ENCODE measurements at places on chromosomes 4 and X.

GRCh38 chrX:21691512-21692018 is 33.4 kb upstream of the KLHL34 start:
- DNase-seq = no peak

GRCh38 chr4:21765810-21766407 is 182.7 kb downstream of the KCNIP4 start:
- no peak for DNase-seq

DNA sequence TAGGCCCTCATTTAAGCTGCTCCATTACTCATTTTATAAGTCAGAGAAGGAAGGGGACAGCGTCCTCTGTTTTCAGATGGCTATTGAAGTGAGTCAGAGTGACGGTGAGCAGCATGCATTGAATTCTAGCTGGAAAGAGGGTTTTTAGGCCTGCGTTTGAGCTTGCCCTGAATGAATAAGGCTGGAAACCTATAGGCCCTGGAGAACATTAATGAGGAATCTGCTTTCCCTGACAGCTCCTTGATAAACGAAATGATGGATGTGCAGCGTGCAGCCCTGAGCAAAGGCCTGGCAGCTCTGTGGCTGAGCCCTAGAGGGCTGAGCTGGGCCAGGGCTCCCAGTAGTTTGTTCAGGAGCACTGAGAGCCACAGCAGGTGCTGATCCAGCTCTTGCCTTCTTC is 33.4 kb downstream of the TBL1X start:
- DNase-seq = no peak

GRCh38 chrX:154751669-154752271 is 893 bp upstream of the GAB3 start:
- no peak for DNase-seq

GRCh38 chrX:29726811-29727210 is 488.6 kb upstream of the MAGEB2 start:
- DNase-seq = no peak

GRCh38 chr4:183178201-183178600 is 79.1 kb downstream of the WWC2 start:
- no peak for DNase-seq

- no peak for DNase-seq
Measured at GRCh38 chr4:40122941-40123340, 66.3 kb downstream of the N4BP2 start.

DNA sequence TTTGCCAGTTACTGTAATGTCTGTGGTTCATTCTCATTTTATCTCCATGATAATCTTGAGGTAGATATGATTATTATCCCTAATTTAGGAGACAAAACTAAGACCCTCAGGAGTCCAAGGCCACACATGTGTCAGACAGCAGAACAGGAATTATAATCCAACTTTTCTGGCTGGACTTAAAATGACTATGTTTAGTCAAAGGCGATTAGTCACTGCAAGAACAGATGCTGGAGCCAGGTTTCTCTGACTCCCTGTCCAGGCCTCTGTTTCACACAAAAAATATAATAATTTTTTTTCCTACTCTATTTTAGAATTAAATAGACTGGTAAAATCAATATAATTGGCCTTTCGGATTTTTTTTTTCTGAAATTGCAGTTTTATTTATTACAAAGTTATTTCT is 56.7 kb upstream of the TMEM131L start:
- DNase-seq = no peak

DNA sequence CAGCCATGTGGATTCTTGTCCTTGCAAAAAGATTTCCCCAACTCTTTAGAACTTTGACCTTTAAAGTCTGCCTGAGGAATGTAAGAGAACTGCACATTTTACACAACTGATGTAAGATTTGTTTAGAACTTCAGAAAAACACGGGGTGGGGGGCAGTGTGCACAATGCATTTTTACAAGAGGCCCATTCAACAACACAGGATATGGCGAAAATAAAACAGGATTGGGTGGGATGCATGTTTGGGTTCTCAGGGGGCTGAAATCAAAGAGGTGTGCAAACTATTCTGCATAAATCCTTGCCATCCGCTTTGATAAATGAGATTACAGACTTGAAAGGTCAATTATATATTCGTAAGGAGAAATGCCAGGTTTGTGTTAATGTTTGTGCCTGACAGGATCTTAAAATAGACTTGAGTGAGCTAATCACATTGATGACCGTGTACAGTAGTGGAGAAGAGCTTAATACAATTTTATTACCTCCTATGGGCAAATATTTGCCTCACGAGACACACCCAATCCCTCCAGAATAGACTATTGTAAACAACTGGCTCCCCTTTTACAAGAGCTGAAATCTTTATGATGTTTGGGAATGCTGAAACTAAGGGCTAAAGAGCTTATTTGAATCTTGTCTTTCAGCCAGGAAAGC is 184.1 kb upstream of the LEF1 start:
- DNase-seq = no peak

GRCh38 chrX:53481816-53482465 is 47.8 kb upstream of the HSD17B10 start:
- peak; percentile 22 for DNase-seq

DNA sequence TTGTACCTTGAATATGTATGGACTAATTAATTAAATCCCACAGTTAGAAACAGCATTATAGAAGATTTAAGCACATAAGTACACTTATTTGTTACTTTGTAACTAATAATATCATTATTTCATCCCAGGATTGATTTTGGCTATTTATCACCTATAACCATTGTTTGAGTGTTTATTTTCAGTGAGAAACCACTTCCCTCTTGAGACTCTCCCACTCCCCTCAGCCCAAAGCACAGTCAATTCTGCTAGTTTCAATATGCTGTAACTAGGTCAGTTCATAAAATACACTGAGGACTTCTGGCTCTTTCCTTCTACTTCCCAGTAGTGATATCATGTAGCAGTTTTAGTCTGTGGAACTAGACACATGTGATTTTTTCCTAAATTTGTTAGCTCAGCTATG is 16.3 kb downstream of the OFD1 start:
- no peak for DNase-seq

DNA sequence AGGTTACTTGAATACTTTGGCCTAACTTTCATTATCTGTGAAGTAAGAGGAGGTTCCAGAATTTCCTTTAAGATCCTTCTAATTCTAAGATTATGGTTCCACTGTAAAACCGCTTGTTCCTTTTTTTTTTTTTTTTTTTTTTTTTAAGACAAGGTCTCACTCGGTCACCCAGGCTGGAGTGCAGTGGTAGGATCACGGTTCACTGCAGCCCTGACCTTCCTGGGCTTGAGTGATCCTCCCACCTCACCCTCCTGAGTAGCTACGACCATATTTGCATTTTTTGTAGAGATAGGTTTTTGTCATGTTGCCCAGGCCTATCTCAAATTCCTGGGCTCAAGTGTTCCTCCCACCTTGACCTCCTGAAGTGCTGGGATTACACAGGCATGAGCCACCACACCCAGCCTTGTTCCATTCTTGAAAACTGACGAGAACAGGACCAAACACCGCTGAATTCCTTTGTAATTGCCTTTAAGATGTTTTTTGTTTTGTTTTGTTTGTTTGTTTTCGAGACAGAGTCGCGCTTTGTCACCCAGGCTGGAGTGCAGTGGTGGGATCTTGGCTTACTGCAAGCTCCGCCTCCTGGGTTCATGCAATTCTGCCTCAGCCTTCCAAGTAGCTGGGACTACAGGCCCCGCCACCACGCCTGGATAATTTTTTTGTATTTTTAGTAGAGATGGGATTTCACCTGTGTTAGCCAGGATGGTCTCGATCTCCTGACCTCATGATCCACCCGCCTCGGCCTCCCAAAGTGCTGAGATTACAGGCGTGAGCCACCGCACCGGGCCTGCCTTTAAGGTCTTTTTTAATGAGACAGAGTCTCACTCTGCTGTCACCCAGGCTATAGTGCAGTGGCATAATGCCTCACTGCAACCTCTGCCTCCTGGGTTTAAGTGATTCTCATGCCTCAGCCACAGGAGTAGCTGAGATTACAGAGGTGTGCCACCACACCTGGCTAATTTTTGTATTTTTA is 6.8 kb downstream of the PDS5A start:
- DNase-seq = no peak

DNA sequence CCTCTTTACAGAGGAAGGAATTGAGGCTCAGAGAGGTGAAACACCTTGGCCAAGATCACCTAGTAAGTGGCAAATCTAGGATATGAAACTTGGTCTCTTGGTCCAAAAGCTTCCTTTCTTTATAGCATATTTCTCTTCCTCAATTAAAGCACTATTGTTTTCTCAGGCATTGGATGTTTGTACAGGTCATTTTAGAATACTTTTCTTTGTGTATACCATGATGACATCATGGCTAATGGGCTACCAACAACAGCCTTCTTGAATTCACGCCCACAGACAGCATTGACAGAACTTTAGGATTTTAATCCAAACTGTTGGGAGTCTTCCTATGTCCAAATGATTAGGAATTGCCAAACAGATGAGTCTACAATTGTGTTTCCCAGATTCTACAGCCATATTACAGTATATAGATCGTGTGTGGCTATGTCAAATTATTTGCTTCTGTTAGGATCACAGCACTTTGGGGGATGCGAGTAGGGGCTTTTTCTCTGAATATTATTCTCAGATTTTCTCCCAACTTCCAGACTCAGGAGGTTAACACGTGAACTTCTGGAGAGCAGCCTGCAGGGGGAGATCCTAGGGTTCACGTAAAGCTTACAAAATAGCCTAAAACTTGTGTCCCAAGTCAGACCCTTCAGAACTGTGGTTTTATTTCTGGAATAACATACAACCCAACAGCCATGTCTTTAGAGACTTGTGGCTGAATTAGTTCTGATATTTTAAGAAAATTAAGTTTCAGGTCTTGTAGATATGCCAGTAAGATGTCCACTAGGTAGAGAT is 191.8 kb downstream of the SHROOM3 start:
- no peak for DNase-seq

- DNase-seq = no peak
Measured at GRCh38 chr4:3465698-3466671, 2.9 kb downstream of the DOK7 start.

DNA sequence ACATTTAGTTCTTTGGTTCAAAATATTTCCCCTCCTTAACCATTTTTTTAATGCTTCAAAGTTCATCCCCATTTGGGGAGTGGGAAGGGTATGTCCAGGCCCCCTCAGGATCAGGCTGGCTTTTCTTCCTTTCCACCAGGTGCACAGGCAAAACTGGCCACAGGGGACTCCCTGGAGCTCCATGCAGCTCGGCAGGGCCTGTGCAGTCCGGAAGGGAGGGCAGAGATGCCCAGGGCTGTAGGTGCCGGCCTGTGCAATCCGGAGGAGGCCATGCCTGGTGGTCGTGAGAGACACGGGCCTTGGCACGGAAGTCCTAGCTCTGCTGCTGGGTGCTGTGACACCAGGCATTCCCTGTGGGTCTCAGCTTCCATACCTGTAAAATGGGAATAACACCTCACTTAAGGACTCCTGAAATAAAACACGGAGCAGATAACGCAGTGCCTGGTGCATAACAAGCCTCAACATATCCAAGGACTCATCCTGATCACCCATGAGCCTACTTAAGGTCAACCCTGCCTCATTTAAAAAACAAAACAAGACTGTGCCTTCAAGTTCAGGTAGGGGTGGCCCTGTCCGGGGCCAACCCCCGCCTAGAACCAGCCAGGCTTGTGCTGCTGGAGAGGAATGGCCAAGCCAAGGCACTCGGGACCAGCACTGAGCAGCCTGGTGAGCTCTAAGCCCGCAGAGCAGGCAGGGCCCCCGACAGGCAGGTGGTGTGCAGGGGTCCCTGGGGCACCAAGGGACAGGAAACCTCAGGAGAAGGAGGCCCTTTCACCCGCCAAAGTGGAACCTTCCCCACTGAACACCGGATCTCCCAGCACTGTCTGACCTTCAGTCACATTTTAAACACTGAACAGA is 21.2 kb upstream of the CYP4V2 start:
- DNase-seq = no peak

DNA sequence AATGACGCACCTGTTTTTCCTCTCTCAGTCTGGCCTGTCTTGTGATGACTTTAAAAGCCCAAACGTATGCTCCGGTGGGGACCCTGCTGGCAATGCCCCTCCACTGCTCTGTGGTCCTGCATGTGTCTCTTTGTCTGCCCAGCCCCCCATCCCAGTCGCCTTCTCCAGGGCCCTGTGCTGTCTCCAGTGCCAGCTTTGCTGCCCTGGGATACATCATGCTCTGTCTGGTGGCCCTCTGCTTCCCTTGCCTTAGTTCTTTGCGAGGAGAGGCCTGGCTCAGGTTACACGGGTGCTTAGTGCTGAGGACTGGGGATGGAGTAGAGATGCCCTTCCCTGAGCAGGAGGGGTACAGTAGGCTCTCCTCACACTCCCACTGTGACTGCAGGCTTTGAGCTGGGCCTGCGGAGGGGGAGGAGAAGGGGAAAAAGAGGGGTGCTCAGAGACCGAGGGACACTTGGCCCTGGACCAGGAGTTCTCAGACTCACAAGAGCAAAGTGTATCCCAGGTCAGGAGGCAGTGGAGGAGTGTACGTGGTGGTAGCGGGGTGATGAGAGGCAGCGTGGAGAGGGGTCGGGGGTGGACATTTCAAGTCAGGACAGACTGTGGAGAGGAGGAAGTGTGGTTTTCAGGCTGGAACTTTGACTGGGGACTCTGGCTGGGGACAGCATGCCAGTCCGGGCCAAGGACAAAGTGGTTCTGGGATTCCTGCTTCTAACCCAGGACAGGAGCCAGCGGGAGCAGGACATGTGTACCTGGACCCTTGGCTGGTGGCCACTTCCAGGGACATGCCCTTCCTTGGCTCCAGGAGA is 2.8 kb downstream of the APLN start:
- DNase-seq = no peak
